ENCODE measurements at places on chromosomes 2 and 18.

- no peak for DNase-seq
Measured at GRCh38 chr2:134232868-134233727, 20.8 kb upstream of the MGAT5 start.

DNA sequence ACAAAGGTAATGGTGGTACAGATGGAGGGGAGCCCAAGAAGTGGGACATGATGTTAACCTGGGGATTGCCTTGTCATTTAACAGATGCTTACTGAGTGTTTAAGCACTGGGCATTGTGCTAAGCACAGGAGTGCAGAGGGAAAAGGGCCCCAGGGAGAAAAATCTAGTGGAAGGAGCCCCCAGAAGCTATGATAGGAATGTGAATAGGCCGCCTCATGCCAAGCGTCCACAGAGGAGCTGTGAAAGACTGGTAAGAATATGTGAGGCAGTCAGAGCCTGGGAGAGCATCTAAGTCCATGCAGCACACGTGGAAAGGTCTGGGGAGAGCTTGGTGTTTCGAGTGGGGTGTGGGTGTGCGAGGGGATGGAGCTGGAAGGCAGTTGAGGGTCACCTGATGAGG lies 5.5 kb downstream of the ZNF532 start:
- no peak for DNase-seq

DNA sequence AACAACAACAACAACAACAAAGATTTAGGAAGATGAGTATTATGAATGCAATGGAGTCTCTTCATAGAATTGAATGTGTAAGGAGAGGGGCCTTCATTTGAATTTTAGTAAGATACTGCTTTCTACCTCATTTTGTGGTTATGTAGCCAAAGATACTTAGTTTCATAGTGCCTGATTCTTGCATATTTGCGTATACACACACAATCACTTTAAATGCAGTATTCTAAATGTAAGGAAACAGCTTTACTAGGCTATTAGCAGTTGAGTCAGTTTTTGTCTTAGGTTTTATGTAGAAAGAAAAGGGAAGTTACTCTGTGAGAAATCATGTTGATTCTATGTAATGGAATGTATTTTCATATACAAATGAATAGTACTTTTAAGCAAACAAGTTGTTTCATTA lies 80.5 kb downstream of the HAUS1 start:
- no peak for DNase-seq

DNA sequence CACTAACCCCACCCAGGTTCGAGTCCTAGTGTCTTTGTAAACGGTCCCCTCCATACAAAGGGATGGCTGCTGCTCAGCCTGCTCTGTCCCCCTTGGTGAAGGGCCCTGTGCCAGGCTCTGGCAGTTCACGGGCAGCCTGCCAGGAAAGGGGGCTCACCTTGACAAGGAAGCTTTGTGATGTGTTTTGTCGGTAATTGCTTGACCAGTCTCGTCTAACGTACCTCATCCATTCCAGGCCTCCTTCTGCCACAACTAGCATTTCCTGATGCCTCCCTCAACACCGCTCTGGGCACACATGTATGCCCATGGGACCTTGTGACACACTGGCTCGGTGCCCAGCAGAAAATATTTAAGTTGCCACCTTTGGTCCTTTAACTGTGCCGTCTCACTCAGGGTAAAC lies 171.9 kb downstream of the KLHL29 start:
- no peak for DNase-seq

- DNase-seq, result peak; percentile 62
Measured at GRCh38 chr18:9631814-9632496, 17.6 kb upstream of the PPP4R1 start.

DNA sequence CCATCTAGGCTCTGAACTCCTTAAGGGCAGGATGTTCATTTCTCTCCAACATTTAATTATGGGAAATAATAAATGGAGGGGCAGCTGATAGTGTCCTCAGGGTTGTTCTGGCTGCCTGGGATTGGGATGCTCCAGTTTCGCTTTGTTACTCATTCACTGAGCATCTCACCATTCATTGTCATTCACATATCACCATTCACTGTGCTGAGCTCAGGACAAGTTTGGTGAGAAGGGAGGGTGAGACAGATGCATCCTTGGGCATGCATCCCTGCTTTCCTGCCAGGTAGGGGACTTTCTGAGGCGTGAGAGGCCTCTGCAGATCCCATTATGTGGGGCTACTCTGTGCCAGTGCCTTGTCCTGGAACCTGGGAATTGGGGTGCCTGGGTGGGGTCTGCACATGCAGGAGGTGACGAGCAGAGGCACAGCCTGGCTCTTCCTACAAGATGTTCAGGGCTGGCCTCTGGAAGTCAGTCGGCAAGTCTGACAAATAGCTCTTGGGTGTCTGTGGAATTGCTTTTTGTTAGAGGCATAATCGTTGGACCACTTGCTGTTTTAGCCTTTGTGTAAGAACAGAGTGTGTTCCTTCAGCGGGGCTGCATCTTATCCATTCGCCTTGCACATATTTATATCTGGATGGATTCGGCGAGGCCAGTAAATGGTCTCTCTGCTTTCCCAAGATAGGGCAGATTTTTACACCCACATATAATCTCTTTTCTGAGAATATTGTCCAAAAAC lies 323.2 kb upstream of the THSD7B start:
- no peak for DNase-seq

DNA sequence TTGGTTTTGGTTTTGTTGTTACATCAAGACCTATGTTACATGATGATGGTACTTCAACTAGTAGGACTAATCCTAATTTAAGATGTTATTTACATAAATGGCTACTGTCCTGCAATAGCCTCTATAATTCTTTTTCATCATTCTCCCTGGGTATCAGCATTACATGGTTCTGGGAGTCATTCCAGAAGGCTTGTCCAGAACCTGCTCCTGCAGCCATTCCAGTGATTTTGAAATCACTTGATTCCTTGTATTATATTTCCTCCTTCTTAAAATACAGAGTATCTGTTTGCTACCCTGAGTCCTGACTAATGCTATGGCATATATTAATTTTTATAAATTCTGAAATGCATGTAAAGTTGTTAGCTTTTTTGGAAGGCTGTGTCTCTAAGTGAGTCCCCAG lies 400.5 kb upstream of the MEIS1 start:
- no peak for DNase-seq

GRCh38 chr2:119249311-119249710 lies 25.7 kb downstream of the STEAP3 start:
- no peak for DNase-seq

DNA sequence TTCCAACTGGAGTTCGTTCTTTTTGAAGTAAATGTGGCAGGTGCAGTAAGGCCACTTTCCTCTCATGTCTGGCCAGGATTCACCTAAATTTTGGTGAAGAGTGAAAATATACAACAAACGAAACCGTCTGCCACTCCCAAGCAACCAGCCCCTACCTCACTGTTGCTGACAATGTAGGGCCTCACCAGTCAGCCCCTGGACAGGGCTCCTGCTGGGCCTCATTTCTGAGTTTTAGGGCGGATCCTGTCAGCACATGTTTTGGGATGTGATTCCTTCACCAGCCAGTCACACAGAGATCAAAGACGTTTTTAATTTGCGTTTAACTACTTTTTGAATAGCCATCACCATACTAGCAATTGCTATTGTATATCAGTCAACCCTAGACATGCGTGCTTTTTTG lies 185.0 kb downstream of the WDR7 start:
- no peak for DNase-seq

- no peak for DNase-seq
Measured at GRCh38 chr2:18849841-18850578, 260.6 kb upstream of the NT5C1B start.

- DNase-seq, result no peak
Measured at GRCh38 chr2:6060992-6061663, 368.9 kb downstream of the SOX11 start.

DNA sequence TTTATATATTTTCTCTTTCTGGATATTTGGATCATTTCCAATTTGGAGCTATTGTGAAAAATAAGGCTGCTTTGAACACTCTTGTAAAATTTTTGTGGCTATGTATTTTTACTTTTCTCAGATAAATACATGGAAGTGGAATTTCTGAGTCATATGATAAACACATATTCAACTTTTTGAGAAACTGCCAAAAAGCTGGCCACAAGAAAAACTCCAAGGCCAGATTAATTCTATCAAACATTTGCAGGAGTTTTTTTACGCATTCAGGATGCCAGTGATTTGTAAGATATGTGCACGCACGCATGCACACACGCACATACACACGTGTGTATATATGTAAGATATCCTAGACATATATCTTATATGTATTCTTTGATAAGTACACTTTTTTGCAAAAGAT lies 477.5 kb upstream of the SPHKAP start:
- DNase-seq, result no peak

DNA sequence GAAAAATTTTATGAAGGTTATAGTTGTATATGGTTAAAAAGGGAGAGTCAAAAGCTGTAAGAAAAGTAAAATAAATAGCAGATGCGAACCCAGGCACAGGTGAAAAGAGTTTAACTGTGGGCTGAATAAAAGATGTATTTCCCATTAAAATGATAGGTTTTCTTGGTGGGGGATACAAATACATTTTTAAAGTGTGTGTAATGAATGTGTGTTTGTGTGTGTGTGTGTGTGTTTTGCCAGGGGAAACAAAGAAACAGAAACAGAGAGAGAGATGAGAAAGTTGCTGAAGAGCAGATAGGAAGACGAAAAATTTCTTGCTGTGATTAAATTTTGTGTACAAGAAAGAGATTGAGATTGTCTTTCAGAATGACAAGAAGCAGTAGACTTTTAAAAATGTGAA lies 12.1 kb downstream of the TFPI start:
- no peak for DNase-seq

- no peak for DNase-seq
Measured at GRCh38 chr2:102229141-102229769, 42.4 kb downstream of the IL1RL2 start.

DNA sequence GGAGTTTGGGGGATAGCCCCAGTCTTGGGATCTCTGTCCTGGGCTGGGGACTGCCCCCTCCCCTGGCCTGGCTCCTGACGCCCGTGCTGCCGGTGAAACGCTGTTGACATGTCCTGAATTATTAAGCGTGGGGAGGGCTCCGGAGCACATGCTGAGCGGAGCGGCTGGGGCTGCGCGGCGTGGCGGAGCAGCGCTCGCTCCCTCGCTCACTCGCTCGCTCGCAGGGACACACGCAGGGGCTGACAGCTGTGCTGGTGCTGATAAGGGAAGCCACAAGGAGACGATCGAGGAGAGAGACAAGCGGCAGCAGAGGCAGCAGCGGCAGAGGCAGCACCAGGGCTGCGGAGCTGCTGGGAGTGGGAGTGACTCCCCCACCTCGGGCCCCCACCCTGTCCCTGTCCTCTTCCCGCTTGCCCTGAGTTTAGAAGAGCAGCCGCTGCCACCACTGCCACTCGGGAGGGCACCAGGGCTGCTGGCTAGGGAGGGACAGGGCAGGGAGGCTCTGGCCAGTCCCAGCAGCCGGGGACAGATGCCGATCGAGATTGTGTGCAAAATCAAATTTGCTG lies at the start of gene ASIC4:
Gene ASIC4 (plus strand): TSS at position 287 of the 566 bp plus-strand sequence. CDS start 243 bp downstream, at position 530.
- DNase-seq, result no peak

GRCh38 chr2:230794497-230794896 lies 70.2 kb upstream of the ITM2C start:
- DNase-seq, result no peak

- no peak for DNase-seq
Measured at GRCh38 chr2:98459496-98460175, 15.0 kb downstream of the INPP4A start.

- DNase-seq, result no peak
Measured at GRCh38 chr2:239762106-239762505, 263.0 kb downstream of the NDUFA10 start.

DNA sequence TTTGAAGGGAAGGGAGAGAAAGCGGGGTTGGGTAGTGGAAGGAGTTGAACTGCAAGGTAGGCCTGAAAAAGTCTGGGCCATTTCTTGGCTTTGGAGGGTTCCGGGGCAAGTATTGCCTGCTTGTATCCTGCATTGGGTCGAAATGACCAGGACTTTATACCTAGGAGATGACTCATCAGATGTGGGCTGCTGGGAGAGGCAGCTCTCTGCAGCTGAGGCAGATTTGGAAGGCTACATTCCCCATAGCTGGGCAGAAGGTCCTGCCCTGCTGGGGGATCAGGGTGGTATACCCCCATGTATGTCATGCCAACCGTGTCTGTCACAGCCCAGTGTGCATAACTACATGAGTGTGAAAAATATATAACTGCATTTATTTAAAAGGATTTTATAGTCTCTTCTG lies 171.8 kb upstream of the SPRED2 start:
- no peak for DNase-seq

- DNase-seq, result no peak
Measured at GRCh38 chr2:183898641-183899040, 699.7 kb upstream of the ZNF804A start.

- no peak for DNase-seq
Measured at GRCh38 chr2:109129921-109130722, 1.1 kb downstream of the SH3RF3 start.

DNA sequence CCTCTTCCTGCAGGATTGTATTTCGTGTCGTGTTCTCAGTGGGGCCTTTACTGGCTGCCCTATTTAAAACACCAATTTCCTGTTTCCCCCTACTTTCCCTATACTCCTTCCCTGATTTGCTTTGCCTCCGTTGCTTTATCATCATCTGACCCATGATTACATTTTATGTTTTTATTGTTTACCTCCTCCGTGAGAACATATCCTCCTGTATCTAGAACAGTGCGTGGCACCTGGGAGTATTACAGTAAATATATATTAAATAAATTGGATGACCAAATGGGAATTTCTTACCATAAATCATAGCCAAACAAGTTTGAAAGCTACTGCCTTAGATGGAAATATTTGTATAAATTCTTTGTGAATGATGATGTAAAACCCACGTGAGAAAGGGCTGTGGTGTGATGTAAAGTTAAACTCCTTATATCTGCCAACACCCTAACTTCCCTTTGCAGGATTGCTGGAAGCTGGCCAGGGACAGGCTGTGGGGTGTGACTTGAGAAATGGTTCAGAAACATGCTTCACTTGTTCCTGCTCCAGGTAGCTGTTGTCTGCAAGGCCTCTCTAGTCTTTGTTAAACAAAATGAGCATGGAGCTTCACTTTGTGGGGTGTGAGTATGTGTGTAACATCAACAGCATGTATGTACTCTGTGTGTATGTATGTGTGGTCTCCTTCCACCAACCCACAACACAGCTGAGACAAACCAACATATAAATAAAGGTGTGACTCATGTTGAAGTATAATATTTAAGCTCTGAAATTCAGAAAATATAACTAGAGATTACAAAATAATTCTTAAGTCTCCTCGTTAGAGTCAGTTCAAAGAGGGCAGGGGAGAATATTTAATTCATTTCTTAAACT lies 40.3 kb downstream of the LHCGR start:
- DNase-seq, result peak; percentile 9

DNA sequence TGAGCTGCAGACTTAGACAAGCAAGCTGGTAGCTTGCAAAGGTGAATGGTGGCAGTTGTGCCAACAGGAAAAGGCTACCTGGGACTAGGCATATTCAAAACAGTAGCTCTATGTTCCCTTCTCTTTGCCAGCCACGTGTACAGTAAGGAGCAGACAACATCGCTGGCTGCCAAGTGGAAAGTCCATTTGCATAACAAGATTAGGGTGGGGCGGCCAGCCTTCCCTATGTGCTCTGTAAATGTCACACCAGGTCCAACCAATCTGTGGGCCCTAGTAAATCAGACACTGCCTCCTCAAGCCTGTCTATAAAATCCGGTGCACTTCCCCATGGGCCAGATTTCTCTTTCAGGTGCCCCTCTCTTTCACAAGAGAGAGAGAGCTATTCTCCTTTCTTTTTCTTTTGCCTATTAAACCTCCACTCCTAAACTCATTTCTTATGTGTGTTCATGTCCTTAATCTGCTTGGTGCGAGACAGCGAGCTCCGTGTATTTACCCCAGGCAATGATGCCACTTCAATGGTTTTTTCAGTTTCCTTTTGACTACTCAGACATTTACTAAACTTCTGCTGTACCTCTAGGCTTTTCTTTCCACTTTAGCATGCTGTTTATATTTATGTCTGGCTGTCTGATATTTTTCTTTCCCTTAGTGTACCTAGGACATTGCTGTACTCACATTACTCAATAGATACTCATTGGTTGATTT lies 297.4 kb upstream of the GCFC2 start:
- DNase-seq, result no peak

Data from A549 (cell line).